ENCODE measurements at places on chromosomes 7 and 10.

DNA sequence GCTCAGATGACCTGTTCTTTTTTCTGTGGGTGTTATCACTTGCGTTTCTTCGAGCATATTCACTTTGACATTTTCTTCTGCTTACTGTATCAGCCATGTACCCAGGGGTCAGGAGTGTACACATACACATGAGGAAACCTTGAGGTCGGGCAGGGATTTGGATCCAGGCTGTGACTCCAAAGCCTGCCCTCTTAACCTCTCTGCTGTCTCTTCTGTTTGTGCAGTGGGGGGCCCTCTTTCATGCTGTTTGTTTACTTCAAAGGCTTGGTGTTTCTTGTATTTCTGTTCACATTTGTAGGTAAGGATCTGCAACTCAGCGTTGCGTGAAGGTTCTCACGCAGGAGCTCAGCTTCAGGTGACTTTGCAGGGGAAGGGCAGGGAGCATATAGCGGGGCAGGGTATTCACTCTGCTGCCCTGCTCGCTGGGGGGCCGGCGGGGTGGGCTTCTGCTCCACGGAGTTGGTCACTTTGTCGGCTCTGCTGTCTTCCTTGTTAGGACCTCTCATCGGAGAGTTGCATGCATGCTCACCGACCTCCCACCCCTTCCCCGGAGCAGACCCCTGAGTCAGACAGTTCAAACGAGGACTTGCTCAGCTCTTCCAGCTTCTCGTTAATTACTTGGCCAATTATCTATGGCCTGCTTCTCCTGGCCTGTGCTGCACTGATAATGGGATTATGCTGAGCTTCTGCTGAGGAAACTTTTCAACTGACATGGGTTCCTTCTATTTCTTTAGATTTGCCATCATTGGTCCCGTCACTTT is 77.5 kb downstream of the SDK1 start:
- no peak for DNase-seq

- no peak for DNase-seq
Observed at GRCh38 chr7:96707901-96708774, 1.5 kb downstream of the SEM1 start.

- no peak for DNase-seq
Observed at GRCh38 chr10:85916286-85916685, 450.3 kb downstream of the GRID1 start.

DNA sequence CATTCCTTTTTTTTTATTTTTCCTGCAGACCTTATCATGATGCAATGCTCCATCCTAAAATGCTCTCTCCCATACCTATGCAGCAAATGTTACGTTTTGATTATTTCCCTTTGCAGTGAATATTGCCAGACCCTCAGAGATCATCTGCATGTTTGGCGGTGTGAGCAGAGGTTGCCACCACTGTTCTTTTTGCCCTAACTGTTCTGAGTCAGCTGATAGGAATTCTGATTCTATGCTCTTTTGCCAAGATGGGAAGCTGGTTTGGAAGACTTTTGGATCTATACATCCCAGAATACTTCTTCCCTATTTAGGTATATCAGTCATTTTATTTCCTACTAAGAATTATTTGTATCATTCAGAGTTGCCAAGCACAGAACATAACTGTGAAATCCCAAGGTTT is 130.5 kb downstream of the KLF6 start:
- DNase-seq: no peak

DNA sequence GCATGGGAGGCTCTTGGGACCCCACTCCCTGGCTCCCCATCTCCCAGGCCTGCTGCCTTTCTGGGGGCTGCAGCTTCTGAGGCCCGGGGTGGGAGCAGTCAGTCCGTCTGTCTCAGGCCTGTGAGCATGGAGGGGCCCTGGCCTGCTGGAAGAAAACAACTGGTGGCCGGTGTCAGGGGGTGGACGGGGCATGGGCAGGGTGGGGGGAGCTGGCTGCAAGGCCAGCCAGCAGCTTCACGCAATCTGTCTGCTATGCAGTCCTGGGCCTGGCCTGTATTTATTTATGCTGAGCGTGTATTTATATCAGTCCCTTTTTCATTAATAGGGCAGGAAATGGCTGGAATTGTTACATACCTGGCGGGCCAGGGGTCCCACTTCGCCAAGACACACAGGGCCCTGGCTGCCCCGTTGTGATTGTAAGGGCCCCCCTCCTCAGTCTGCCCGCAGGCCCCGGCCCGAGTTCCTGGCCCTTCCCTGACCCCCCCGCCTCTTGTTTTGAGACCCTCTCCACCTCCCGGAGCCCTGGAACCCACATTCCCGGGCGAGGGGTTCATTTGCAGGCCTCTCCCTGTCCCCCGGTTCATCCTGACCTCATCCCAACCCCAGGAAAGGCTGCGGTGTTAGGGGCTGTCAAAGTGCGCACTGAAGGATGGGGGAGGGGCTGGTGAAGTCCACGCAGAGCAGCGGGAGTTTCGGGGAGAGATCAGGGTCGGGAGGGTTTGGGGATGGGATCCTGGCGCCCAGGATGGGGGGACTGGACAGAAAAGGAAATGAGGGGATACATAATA is 8.2 kb downstream of the TMEM270 start:
- no peak for DNase-seq

DNA sequence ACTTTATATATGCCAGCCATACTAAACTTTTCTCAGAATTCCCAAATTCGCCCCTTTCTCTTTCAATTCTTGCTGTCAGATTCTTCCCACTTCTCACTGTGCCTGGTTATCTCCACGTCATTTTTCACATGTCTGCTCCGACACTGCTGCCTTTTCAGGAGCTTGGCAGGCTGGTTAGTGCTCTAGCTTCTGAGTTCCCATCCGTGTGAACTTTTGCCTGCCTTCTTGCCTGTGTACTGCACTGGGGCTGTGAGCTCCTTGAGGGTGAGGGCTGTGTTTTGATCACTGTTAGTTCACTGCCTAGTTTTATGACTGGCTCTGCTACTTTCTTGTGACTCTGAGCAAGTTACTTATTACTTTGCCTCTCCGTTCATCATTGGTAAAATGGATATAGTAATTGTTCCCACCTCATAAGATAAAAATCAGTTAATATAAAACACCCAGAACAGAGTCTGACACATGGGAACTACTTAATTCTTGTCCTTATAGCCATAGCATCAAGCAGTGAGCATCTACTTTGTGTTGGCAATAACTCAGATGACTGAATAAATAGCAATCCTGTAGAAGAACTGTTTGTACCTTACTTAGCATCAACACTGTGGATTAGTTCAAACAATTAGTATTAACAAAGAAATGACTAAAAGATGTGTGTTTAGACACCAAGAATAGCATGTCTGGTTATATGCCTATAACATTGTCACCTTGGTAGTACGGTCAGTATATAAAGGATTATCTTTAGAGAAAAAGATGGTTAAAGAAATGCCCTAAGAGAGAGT is 5.5 kb downstream of the GSTO1 start:
- DNase-seq: no peak

DNA sequence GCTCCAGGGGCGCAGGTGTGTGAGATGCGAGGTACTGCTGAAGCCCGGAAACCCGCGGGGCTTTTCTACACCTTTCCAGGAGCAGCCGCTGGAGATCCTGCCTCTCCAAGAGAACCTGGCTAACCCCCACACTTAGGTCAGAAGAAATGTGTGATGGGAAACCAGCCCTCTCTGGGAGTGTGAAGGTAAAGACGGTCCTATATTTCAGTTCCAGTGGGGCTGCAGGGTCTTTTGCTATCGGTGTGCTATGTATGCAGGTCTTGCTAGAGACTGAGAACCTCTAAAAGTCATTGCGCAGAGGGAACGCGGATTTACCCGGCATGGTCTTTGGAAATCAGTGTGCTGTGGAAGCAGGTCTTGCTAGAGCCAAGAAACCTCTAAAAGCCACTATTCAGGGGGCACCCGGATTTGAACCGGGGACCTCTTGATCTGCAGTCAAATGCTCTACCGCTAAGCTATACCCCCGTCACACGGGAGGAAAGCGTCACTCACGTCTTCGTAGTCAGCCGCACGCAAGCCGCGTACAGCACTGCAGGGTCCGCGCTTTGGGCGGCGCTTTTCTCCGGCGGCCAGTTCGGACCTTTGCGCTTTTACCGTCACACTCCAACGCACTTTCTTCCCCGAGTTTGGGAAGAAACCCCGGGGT is 46.0 kb downstream of the ZNF777 start:
- DNase-seq: peak; percentile 59

DNA sequence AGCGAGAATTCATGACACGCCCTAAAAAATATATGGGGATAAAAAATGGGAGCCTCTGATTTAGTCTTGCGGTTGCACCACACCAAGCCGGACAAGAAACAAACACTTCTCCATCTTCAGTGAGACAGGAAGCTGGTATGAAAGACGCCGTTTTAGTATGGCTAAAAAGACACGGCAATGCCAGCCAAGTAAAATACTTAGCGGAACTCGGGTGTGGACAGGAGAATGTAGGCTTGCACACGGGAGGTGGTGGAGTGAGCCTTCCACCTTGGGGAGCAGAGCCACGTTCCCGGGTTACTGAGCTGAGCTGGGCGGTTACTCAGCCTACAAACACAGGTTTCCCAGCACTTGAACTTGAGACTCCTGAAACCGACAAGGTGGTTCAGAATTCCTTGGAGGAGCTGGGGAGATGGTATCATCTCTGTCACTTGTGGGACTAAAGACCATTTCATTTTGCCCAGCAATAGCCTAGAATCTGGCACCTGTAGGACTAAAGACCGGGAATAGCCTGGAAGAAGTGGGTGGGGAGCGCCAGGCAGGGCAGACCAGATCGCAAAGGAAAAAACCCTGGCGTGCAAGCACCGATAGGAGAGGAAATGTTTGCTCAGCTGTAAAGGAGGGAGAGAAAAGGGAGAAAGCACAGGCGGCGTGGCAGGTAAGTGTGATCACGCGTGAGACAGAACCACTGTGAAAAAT is 34.8 kb upstream of the SEPHS1 start:
- DNase-seq: no peak

GRCh38 chr7:7214398-7215347 is 32.3 kb downstream of the C1GALT1 start:
- no peak for DNase-seq

DNA sequence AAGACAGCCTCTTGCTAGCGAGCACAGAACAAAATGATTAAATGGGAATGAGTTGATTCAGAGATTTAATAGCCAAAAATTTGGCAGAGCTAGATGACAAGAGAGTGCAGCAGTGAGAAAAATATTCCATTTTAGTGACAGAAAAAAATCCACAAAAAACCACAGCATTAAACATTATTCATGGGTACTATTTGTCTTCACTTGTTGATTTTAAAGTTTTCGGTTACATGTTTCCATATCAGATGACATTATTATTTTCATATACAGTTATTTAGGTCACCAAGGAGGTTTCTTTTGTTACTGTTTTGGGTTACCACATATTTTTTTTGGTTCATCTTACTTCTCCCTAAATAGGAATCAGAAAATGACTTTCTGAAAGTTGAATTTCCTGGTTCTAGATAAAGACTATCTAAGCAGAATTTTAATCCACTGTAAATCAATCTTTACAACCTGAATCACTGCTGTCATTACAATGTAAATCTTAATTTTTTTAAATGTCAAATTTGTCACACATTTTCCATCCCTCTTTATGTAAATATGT is 87.9 kb downstream of the SVIL start:
- no peak for DNase-seq

DNA sequence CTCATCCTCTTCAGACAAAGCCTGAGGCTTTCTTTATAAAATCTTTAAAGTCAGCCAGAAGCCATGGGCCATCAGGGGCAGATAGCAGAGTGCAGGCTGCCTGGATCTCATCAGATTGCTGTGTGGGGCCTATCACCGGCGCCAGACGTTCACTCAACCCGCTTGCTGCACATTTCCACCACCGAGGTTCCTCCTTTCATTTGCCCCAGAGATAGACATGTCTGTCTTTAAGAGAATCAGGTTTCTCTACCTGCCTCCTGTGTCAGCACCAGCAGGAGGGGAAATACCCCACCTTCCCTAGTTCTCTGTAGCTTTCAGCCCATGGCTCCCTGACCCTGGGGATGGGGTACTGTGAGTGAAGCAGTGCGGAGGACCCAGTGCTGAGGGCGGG is 22.0 kb downstream of the SLC18A2 start:
- no peak for DNase-seq

DNA sequence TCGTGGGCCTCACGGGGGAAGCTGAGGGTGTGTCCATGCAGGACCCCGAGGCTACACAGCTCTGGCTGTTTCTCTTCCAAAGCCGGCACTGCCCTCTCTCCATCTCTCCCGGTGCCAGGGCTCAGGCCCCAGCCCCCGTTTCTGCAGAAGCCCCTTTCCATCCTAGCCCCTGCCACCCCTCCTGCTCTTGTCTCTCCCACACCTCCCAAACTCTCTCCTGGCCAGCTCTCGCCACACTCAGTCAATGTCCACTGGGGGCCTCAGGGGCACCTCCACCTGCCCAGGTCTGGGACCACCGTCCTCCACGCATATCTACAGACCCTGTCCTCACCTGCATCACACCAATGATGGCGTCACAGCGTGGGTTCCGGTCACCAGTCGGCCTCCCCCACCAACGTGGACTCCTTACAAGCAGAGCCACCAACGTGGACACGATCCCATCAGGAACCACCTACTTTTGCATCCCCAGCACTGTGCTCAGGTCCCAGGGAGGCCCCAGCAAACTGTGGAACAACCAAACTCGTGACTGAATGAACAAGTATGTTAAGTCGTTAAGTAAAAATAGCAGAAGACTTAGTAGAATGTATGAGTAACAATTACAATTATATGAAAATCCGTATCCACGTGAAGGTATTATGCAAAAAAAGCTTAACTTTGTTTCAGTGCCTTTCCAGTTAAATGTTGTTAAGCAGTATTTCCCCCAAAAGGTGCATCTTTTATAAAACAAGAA is 38.4 kb downstream of the DIP2C start:
- no peak for DNase-seq

GRCh38 chr10:71094712-71095390 is 117.5 kb upstream of the UNC5B start:
- no peak for DNase-seq

- no peak for DNase-seq
Observed at GRCh38 chr7:2360796-2361195, 6.2 kb downstream of the EIF3B start.

DNA sequence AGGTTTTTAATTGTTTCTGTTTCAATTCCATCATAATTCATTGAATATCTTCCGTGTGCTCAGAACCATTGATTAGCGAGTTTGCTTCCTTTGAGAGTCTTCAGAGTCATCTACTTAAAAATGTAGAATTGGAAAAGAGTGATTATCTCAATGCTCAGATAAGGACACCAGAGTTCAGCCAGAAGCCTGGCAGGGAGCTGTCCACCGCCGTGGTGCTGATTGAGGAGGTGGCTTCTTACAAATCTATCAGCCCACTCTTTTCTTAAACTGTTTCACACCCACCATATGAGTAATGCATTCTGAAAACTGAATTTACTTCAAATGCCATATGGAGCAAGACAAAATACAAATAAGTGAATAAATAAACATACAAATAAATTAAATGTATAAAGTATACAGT is 79.3 kb downstream of the INSYN2A start:
- no peak for DNase-seq

- no peak for DNase-seq
Observed at GRCh38 chr10:37855636-37856035, 1.8 kb downstream of the ZNF248 start.

- DNase-seq: no peak
Observed at GRCh38 chr10:30782537-30783461, 153.2 kb upstream of the LYZL2 start.

GRCh38 chr10:5550621-5551530 is 26.1 kb downstream of the CALML3 start:
- no peak for DNase-seq

GRCh38 chr7:27793780-27794179 is 53.8 kb downstream of the TAX1BP1 start:
- DNase-seq: no peak
